ENCODE measurements at places on chromosomes 7 and 10. TPM values are rescaled to one million over a fixed set of nuclear protein-coding genes. Genes with fewer than 3 reads are reported as not detected.

DDX56 gene
- total RNA-seq, result 40.2 TPM

AKR1C2 gene
- total RNA-seq, result 42.7 TPM

STAG3 gene
- total RNA-seq, result 0.52 TPM

TCERG1L gene
- total RNA-seq, result not detected

GPC2 gene
- total RNA-seq, result 0.81 TPM

C10orf53 gene
- total RNA-seq, result not detected

ACBD7 gene
- total RNA-seq, result 0.46 TPM

PON1 gene
- not detected for total RNA-seq

KCNIP2 gene
- total RNA-seq, result 2.3 TPM

CRYGN gene
- 0.42 TPM for total RNA-seq

TMEM196 gene
- 3.6 TPM for total RNA-seq

CDK14 gene
- total RNA-seq, result 53.8 TPM

PRSS2 gene
- total RNA-seq, result 9.0 TPM

PKD2L1 gene
- total RNA-seq, result not detected

SLC26A3 gene
- total RNA-seq, result not detected

GRID2IP gene
- total RNA-seq, result not detected

PVRIG gene
- total RNA-seq, result 0.67 TPM

EPO gene
- total RNA-seq, result not detected

CALML5 gene
- total RNA-seq, result not detected

ST8SIA6 gene
- 3.1 TPM for total RNA-seq

PPP1R17 gene
- total RNA-seq, result not detected

SPDYE9 gene
- total RNA-seq, result not detected

NANOS1 gene
- total RNA-seq, result 1.8 TPM

CDC14C gene
- not detected for total RNA-seq

SAMD9L gene
- total RNA-seq, result 11.5 TPM

ICA1 gene
- 11.8 TPM for total RNA-seq

FAM180A gene
- 38.1 TPM for total RNA-seq

GTF2I gene
- 113 TPM for total RNA-seq

SLC29A4 gene
- total RNA-seq, result 0.90 TPM

GNAT3 gene
- not detected for total RNA-seq

ZNF655 gene
- 75.5 TPM for total RNA-seq

LGI1 gene
- 2.6 TPM for total RNA-seq

PUS7 gene
- 11.3 TPM for total RNA-seq

LRRC17 gene
- total RNA-seq, result 11.1 TPM

HOGA1 gene
- 1.5 TPM for total RNA-seq

SHTN1 gene
- total RNA-seq, result 14.4 TPM

TAS2R41 gene
- 0.81 TPM for total RNA-seq

FGL2 gene
- 31.9 TPM for total RNA-seq

GIMAP4 gene
- total RNA-seq, result 40.4 TPM

BAMBI gene
- total RNA-seq, result 12.9 TPM

FOXP2 gene
- 9.9 TPM for total RNA-seq

SLC13A1 gene
- total RNA-seq, result not detected

ADRA2A gene
- 7.7 TPM for total RNA-seq

BMS1 gene
- total RNA-seq, result 11.9 TPM

IFIT2 gene
- total RNA-seq, result 6.1 TPM

CALML3 gene
- total RNA-seq, result not detected

UCN3 gene
- not detected for total RNA-seq

STMP1 gene
- 26.3 TPM for total RNA-seq

GIMAP1 gene
- 5.4 TPM for total RNA-seq

MMRN2 gene
- 57.0 TPM for total RNA-seq

IQCE gene
- 19.1 TPM for total RNA-seq

RELN gene
- total RNA-seq, result 5.0 TPM

LFNG gene
- 16.5 TPM for total RNA-seq

TMEM178B gene
- total RNA-seq, result 1.00 TPM

SLC18A3 gene
- not detected for total RNA-seq

SEMA4G gene
- total RNA-seq, result 1.1 TPM

RSPH10B2 gene
- 0.33 TPM for total RNA-seq

UBE2D1 gene
- total RNA-seq, result 13.0 TPM
